Tibial nerve (tissue), 4 donors: ENCODE measurements at places on chromosomes 3 and 15. TPM values are rescaled to one million over a fixed set of nuclear protein-coding genes. Genes with fewer than 3 reads are reported as not detected.

SAXO2 gene
- 0.78 TPM for total RNA-seq

PRR23E gene
- total RNA-seq = not detected

GPR87 gene
- total RNA-seq = not detected

DNA sequence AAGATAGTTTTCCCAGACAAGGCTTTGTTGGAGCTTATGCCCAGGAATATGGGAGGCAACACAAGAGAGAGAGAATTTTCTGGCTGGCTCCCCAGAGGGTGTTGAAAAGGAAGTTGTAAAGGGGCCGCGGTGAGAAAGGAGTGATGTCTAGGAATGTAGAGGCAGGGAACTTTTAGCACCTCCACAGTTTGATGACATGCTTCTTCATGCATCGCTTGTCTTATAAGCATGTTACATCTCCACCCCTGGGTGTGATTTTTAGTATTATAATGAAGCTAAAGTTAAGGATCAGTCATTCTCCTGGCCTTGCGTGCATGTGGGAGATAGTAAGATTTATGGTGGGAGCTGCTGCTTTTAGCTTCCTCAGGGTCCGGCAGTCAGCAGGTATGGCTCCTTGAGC is 32.8 kb upstream of the TF start:
- no peak for DNase-seq

GOLGA6L6 gene
- not detected for total RNA-seq

DNA sequence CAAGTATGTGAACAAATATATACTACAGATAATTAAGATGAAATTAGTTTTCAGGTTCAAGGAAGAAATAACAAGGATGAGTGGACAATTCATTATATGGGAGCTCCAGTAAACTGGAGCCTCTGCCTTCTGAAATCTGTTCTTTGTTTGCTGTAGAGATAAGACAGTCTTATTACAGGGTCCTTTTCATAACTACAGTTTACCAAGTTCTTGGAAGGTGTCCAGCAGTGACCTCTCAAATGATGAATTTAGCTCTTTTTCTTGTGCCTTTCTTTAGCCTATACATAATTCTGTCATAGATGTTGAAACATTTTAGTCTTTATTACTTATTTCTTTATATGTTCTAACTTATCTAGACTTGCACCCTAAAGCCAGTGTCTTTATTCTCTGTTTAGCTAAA is 89.7 kb upstream of the GBE1 start:
- DNase-seq = no peak

DNA sequence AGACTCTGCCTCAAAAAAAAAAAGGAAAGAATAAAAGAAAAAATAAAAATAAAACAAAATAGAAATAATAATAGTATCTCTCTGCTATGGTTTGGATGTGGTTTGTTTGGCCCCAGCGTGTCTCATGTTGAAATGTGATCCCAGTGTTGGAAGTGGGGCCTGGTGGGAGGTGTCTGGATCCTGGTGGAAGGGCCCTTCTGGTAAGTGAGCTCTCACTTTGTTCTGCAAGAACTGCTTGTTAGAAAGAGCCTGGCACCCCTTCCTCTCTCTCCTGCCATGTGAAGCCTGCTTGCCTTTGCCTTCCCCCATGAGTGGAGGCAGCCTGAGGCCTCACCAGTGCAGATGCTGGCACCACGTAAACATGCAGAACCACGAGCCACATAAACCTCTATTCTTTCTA is 26.3 kb downstream of the TMEM44 start:
- DNase-seq = no peak

GRCh38 chr3:114449271-114450007 is 155.6 kb downstream of the TIGIT start:
- DNase-seq = no peak

DNA sequence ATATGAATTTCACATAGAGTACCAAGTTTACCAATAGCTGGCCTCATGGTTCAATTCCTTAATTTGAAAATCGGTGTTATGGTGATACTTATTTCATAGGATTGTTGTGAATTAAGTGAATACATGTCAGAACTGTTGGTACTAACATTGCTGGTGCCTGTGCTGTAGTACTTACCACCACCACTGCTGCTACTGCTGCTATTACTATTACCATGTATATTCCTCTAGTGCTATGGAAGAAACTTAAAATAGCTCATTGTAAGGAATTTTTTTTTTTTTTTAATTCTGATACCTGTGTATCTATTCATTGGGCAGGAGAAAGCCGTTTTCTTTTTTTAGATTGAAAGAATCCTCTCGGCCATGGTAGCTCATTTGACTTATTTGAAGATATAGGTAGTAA is 3.6 kb downstream of the FYTTD1 start:
- no peak for DNase-seq

- DNase-seq = no peak
These were observed 346.8 kb upstream of the ZNF717 start for GRCh38 chr3:76132154-76132470.
